NCI-H2081 (cell line): ENCODE measurements at places on chromosomes 7 and 10.

- DNase-seq, result no peak
Measured at GRCh38 chr7:265998-266850, 23.7 kb upstream of the FOXL3 start.

DNA sequence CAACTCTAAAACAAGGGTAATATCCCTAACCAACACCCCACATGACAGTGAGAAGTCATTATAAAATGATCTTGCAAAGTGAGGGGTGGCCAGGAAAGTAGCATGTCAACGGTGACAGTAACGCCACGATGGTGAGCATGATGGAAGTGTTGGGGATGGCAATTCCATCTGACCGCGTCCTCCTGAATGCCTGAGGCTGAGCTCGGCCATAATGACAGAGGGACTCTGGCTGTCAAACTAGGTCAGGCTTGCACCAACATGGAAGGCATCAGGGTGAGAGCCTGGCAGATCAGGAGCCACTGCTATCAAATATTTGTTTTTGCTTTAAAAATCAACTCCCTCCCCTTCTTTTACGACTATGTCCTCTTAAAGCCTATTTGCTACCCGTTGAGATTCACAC lies 55.7 kb upstream of the EFCAB10 start:
- peak; percentile 17 for DNase-seq

DNA sequence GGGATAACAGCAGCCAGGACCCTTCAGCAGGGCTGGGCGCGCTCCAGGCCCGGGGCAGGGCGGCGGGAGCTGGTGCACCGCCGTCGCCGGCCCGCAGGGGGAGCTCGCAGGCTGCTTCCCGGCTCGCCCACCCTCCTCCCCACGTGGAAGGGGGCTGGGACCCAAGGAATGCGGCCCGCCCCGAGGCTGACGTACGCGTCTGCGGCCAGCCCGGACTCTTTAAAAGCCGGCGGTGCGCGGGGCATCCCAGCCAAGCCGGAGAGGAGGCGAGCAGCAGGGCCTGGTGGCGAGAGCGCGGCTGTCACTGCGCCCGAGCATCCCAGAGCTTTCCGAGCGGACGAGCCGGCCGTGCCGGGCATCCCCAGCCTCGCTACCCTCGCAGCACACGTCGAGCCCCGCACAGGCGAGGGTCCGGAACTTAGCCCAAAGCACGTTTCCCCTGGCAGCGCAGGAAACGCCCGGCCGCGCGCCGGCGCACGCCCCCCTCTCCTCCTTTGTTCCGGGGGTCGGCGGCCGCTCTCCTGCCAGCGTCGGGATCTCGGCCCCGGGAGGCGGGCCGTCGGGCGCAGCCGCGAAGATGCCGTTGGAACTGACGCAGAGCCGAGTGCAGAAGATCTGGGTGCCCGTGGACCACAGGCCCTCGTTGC lies at the start of gene PFKFB3:
PFKFB3 (plus strand) TSS at position 249 of the 647 bp plus-strand sequence; CDS start at position 578, 329 bp downstream.
- peak; percentile 75 for DNase-seq

- DNase-seq, result no peak
Measured at GRCh38 chr7:140206616-140207389, 30.0 kb upstream of the KDM7A start.

- DNase-seq, result no peak
Measured at GRCh38 chr7:44889086-44889781, 3.9 kb upstream of the PURB start.

DNA sequence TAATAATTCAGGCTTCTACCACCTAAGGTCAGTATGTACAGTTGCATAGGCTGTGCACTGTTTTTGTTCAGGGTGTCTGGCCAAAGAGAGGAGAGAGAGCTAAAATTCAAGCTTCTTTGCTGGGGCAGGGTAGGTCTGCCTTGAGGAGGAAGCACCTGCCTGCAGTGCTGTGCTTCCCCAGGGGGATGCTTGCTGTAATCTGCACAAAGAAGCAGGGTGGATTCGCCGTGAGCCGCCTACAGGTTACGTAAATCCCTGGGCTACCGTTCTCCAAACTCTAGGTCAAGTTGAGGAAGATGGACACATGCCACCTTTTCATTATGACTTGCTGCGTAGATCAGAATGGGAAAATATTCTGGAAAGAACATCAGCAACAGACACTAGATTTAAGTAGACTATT lies 543.3 kb downstream of the TNS3 start:
- DNase-seq, result no peak

GRCh38 chr7:99428972-99429566 lies 9.5 kb downstream of the PTCD1 start:
- DNase-seq, result no peak

GRCh38 chr10:95818668-95819067 lies 62.7 kb downstream of the ENTPD1 start:
- DNase-seq, result no peak

DNA sequence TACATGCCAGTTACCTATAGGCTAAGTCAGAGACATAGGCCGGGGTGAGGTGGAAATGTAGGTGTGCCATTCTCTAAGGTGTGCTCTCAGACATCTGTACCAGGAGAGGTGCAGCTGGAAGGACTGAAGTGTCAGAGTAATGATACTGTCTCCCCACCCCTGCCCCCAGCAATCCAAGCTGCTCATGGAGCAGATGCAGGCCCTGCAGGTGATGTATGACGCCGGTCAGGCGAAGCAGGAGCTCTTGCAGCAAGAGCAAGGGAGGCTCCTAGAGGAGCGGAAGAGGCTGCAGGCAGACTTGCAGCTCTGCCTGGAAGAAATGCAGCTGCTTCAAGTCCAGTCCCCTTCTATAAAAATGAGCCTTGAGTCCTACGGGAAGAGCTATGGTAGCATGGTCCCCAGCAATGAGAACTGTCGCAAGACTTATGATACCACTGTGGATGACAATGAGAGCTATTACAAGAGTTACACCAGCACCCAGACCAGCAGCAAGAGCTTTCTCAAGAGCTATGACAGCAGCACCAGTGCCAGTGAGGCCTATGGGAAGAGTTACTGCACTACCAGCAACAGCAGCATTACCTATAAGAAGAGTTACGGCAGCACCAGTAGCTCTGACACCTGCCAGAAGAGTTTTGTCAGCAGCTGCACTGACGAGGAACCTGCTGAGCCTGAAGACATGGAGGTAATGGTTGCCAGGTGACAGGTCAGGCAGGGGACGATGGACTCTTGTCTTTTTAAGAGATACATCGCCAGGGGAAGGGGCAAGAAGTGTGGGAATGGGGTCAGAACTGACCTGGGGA lies 18.4 kb upstream of the FLNC start:
- DNase-seq, result peak; percentile 88

GRCh38 chr10:122271076-122271475 lies at the start of gene BTBD16:
BTBD16 (plus strand) TSS chr10:122271296; CDS start chr10:122275082, 3,786 bp downstream.
- DNase-seq, result no peak

- DNase-seq, result peak; percentile 52
Measured at GRCh38 chr10:74292871-74293427, 141.9 kb downstream of the ADK start.

- peak; percentile 50 for DNase-seq
Measured at GRCh38 chr10:689452-690371, at the start of gene DIP2C. DIP2C (minus strand) TSS chr10:689668; CDS start chr10:689578, 90 bp downstream.

DNA sequence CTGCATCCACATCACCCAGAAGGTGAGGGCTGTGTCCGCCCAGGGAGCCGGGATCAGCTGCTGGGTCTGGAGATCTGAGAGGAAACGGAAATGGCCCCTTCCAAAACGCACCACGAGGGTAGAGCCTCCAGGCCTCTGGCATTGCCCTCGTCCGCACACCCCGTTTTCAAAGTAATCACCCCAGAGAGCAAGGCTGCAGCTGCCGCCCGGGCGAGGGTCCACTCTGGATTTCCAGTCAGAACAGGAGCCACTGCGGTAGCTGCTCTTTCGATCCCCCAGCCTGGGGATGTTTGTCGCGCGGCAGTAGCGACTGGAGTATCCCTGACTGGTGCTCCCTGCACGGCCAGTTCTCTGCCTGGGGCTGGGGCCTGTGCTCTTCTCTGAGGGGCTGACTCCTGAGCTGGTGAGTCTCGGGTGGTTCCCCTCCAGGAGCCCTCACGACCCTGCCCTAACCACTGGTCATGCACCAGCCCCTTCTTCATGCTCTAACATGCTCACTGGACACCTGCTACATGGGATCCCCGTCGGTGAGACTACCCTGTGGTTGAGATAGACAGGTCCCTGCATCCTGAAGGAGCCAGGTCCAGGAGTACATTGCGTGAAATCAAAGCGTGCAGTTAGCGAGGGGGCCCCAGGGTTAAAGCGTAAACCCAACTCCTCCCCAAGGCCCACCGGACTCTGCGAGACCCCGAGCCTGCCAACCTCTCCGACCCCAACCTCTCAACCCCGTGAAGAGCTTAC lies 99.2 kb downstream of the FOXL3 start:
- no peak for DNase-seq

- DNase-seq, result no peak
Measured at GRCh38 chr10:48487244-48487643, 117.6 kb downstream of the ARHGAP22 start.

DNA sequence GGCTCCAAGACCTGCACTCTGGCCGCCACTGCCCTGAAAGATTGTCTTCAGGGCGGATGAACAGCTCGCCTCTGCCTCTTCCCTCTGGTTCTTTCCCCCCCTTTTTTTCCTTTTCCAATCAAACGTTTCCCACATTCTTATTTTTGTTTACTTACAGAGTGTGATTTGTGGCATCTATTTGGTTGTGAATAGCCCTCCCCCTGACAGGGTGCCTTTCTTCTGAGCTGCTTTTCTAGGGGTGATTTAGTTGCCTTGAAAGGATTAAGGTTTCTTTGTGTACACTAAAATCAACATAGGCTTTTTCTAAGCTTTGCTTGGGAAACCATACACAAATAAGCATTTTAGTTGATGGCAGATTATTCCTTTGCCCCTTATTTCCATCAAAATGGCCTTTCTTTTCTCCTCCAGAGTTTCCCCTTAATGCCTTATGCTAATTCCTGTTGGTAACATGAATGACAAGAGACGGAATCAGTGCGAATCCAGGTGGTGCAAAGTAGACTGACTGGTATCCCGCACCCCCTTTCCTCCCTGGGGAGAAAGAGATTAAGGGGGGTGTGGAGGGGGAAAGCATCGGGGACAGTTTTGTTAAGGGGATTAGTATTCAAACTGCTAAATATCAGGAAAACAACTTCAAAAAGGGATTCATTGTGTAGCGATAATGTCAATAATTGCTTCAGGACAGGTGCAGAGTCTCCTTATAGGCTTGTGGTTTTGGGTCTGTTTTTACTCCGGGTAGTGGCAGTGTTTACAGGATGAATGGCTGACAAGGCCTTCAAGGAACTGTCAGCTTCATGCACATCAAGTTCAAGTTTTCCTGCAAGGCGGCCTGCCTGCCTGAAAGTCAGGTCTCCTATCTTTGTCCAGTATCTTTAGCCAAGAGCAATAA lies 431.6 kb upstream of the GALNT17 start:
- DNase-seq, result peak; percentile 68

GRCh38 chr10:12414278-12414989 lies 65.1 kb downstream of the CAMK1D start:
- DNase-seq, result no peak

- DNase-seq, result no peak
Measured at GRCh38 chr10:22564060-22564459, 150.3 kb downstream of the PIP4K2A start.

- no peak for DNase-seq
Measured at GRCh38 chr7:137958470-137959431, 43.1 kb downstream of the CREB3L2 start.

DNA sequence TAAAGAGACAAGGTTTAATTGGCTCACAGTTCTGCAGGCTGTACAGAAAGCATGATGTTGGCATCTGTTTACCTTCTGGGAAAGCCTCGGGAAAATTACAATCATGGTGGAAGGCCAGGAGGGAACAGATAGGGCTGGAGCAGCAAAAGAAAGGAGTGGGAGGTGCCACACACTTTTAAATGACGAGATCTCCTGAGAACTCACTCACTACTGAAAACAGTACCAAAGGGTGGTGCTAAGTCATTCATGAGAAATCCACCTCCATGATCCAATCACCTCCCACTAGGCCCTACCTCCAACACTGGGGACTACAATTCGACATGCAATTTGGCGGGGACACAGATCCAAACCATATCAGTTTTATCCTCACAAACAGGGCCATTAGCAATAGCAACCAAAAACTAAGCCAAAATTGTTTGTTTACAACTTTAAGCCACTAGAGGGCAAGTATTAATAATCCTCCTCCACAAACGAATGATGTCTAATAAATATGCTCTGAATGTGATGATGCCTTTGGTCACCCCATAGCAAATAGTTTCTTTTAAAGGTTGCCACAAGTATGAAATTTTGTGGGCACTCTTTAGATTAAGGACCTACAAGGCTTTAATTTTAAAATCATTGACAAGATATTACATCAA lies 129.2 kb upstream of the NRBF2 start:
- no peak for DNase-seq

DNA sequence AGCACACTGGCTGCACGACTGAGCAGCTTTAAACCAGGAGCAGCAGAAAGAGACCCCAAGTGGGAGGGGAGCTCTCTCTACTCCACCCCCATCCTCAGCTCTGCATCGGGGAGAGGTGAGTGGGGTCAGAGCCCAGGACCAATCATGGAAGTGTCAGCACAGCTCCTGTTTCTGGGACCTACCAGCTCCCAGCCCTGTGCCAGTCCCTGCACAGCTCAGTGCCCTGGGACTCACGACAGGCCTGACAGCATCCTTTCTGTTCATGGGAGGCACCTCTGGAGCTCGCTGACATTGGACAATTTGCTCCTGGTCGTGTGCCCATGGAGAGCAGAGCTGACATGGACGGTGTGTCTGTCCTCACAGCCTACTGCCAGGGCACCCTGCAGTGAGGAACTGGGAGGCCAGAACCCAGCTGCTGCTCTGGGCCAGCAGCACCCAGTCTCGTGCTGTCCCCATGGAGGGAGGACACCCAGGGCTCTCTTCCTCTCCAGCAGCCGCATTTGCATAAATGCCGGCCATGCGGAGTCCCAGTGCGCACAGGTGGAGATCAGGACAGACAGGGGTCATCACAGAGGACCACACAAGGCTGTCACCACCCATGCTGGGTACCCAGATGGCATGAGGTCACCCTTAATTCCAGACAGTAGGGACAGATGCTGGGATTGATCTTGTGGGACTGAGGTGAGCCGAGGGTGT lies 45.9 kb upstream of the MSMB start:
- DNase-seq, result no peak

DNA sequence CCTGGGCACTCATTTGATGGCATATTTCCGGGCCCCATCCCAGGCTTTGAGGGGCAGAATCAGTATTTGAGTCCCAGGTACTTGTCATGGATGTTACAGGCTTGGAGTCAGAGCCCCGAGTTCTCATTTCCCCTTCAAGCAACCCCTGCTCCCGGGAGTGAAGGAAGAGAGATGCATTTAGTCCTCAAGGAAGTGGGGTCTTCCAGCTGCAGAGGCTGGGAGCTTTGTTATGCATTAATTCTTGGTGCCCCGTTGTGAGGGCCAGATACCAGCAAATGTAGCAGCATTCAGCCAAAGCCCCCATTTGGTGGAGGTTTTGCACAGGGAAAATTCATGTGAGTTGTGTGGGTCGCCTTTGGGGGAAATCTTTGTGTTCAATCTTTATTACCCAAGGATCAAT lies 38.7 kb upstream of the TCERG1L start:
- no peak for DNase-seq

DNA sequence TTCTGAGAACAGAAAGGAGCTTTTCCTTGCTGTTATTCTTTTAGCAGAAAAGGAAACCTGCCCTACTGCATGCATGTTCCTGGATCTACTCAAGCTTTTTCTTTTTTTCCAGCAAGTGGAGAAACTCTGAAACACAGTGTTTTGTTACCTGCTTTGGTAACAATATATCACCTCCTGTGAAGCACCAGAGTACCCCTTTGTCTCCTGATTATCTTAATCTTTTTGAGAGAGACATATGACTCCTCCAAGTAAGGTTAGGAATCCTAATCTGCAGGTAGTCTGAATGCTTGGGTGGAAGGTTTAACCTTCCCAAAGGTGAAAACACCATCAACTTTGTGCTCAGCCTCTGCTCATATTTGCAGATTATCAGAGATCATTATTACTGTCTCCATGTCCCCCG lies 93.1 kb downstream of the MAPK8 start:
- DNase-seq, result no peak

- no peak for DNase-seq
Measured at GRCh38 chr7:56174875-56175760, 58.9 kb upstream of the NUPR2 start.
